Activated T-cell treated with anti-CD3 and anti-CD28 coated beads for 1 hour (primary cell): ENCODE measurements at places on chromosomes 5 and 9.

GRCh38 chr5:109416882-109417281, 7.1 kb upstream of the PJA2 start:
- DNase-seq: no peak

DNA sequence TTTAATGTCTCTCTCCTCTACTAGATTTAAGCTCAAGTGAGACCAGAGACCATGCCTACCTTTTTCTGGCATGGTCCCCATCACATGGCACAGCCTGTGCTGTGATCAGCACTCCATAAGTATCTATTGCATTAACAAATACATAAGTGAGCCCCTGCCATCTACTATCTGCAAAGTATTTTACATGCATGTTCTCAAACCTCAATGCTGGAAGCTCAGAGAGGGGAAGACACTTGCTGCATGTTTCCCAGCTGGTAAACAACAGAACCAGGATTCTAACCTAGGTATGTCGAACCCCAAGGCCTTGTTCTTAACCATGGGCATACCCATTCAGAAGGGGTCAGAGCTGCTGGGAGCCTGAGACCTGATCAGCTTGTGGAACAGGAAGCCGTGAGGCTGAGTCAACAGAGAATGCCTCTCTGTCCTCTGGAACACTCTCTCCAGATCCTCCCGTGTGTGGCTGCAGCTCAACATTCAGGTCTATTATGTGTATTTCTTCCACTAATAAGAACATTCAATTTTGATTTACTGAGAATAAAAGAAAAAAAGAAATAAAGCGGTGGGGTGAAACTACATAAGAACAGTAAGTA, 232.5 kb upstream of the MSX2 start:
- no peak for DNase-seq

- no peak for DNase-seq
Observed at GRCh38 chr5:153515301-153515700, 24.8 kb downstream of the GRIA1 start.

DNA sequence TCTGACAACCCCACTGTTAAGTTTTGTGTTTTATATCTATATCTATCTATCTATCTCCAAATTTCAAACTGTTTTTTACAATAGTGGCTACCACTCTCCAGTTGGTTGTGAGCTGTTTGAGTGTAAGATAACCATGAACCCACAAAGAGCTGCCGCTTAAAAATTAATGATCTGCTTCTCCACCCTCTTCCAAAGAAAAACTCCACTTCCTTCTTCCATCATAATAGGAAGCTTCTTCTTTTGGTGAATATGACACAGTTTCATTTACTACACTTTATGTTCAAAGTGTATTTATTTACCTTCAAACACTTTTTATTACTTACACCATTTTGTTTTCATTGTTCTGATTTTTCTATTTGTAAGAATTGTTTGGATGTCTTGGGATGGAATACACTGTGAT, 37.9 kb downstream of the SPZ1 start:
- no peak for DNase-seq

- DNase-seq: no peak
Observed at GRCh38 chr9:117549444-117549843, 134.6 kb upstream of the ASTN2 start.

DNA sequence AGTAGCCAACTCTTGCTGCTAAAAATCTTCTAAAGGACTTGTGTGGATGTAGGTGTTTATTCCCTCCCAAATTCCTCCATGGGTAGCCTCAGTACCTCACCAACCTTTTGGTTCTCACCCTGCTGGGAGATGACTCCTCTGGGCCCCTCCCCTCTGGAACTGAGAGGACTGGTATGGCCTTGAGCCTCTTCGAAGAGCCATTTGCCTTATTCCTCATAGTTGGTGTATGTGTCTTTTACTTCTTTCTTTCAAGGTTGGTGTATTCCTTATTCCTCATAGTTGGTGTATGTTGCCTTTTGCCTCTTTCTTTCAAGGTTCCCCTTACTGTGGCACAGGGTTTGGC, 48.3 kb downstream of the GNAQ start:
- no peak for DNase-seq

- no peak for DNase-seq
Observed at GRCh38 chr5:32869216-32869615, 158.1 kb downstream of the NPR3 start.

GRCh38 chr5:93452255-93452654, 128.8 kb downstream of the NR2F1-AS1 start:
- no peak for DNase-seq

DNA sequence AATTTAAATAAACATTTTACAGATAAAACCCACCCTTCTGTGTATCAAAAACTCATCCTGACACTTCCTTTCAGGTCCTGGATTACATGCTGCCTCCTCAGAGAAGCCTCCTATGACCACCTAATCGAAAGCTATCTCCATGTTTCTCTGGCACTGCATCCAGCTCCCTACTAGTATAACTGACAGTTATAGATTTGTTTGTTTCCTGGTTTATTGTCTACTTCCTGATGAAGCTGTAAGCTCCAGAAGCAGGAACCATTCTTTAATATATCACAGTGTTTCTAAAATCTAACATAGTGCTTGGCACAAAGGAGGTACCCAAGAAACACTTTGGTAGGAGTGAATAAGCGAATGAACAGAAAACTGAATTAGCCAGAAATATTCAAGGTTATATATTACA, 270.4 kb downstream of the EFNA5 start:
- no peak for DNase-seq

GRCh38 chr5:68730220-68730978, 363.4 kb upstream of the SLC30A5 start:
- DNase-seq: no peak

- DNase-seq: no peak
Observed at GRCh38 chr5:102341681-102342288, 45.7 kb upstream of the SLCO4C1 start.

- no peak for DNase-seq
Observed at GRCh38 chr9:13429301-13430190, 150.1 kb upstream of the MPDZ start.

- DNase-seq: no peak
Observed at GRCh38 chr5:68911840-68912690, 181.7 kb upstream of the SLC30A5 start.

GRCh38 chr5:90939211-90939610, 380.6 kb downstream of the ADGRV1 start:
- DNase-seq: no peak

- no peak for DNase-seq
Observed at GRCh38 chr9:134253606-134254205, 72.5 kb upstream of the RXRA start.
